ENCODE measurements at places on chromosomes 12 and 14.

GRCh38 chr14:100019156-100019744 lies 46.0 kb upstream of the EVL start:
- no peak for ATAC-seq

- ATAC-seq = no peak
Measured at GRCh38 chr12:73585136-73585535, 952.5 kb upstream of the ATXN7L3B start.

DNA sequence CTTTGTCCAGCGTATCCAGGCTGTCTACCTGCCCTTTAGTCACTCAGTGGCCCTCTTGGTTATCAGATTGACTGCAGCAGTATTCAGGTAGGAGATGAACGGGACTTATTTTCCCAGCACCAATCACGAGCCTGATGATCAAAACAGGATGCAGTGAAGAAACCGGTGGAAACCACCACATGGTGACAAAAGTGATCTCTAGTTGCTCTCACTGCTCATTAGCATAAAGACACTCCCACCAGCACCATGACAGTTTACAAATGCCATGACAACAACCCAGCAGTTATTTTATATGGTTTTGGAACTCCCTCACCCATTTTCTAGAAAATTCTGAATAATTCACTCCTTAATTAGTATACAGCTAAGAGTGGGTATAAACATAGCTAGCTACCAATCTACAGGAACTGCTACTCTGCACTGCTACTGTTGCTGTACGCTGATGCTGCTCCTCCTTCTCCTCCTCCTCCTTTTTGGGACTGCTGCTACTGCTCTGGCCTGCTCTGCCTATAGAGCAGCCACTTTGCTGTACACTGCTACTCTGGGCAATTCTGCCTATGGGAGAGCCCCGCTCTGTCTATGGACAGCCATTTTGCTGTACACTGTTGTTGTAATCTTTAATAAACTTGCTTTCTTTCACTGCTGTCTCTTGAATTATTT lies 142.5 kb upstream of the SSTR1 start:
- ATAC-seq = no peak

GRCh38 chr12:6533923-6534694 lies at the start of gene GAPDH:
TSS of gene GAPDH (plus strand) at chr12:6534517. CDS start at chr12:6534833, 316 bp downstream.
- ATAC-seq = peak; percentile 75

DNA sequence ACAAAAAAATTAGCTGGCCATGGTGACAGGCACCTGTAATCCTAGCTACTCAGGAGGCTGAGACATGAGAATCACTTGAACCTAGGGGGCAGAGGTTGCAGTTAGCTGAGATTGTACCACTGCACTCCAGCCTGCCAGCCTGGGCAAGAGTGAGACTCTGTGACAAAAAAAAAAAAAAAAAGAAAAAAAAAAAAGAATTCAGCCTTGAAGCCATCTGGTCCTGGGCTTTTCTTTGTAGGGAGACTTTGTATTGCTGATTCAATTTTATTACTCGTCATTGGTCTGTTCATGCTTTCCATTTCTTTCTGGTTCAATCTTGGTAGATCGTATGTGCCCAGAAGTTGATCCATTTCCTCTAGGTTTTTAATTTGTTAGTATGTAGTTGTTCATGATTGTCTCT lies 243.1 kb downstream of the RAD51B start:
- ATAC-seq = no peak

- ATAC-seq = peak; percentile 80
Measured at GRCh38 chr12:53613821-53614220, 12.4 kb downstream of the ATF7 start.

Measured in esophagus mucosa (tissue), 1 donor.